ENCODE measurements at places on chromosomes 2 and 18.

DNA sequence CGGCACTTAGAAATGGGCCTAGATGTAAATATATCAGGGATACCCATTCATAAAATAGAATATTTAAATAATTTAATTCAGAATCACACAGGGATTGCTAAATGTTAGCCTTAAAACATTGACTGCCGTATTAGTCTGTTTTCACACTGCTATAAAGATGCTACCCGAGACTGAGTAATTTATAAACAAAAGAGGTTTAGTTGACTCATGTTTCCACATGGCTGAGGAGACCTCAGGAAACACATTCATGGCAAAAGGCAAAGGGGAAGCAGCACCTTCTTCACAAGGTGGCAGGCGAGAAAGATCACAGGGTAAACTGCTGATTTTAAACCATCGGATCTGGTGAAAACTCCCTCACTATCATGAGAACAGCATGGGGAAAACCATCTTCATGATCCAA is 223.6 kb upstream of the GULP1 start:
- peak; percentile 1 for DNase-seq

DNA sequence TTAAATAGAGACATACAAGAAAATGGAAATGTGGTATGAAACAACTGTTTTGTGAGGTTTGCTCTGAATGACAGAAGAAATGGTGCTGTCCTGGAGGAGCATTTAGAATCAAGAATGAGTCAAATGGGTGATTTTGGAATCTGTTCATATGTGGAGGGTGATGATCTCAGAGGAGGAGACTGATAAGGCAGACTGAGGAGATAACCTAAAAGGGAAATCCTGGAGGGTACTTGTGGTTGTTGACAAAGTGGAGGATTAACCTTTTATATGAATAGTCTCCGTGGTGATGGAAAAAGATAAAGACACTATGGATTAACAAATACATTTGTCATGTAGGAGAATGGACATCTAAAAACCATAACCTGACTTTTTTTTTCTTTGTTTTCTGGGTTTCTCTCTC is 74.1 kb downstream of the MMADHC start:
- DNase-seq, result no peak

GRCh38 chr2:76684756-76685155 is 837.4 kb downstream of the LRRTM4 start:
- no peak for DNase-seq

DNA sequence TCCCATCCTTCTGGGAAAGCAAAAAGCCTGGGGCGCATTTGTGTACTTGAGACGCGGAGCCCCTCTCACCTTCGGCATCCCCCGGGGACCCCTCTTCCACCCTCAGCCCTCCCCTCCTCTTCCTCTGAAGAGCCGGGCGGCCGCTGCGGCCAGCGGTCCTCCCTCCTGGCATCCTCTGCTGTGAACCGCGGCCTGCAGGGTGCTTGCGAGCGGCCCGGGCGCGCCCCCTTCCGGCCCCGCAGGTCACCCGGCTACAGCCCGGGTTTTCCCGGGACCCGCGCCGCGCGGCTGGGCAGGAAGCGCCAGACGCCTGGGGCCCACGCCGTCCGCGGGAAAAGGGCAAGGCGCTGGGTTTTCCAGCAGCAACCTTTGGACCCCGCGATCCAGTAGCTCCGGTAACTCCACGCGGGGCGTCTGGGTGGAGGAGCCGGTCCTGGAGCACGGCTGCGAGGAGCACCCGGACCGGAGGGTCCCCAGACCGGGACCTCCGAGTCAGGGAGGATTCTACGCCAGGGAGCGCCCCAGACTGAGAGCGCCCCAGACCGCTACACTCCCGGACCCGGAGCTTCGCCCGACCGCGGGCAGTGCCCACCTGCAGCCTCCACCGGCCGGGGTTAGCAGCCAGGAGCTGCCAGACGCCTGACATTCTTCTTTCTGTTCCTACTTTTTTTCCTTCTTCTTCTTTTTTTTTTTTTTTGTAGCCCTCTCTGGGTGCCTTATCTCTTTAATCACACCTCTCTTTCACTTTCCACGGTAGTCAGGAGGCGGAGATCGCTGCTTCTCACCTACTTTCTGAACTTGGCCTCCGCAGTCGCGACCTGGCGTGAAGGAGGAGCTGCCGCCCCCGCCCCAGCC is at the start of gene IL18R1:
TSS of gene IL18R1 (plus strand) at position 271 of the 855 bp plus-strand sequence. CDS start 6,865 bp downstream, outside the sequence.
- DNase-seq, result peak; percentile 87

- DNase-seq, result no peak
These were observed 29.0 kb downstream of the PRKCE start for GRCh38 chr2:45680351-45680967.

GRCh38 chr2:226790011-226790410 is 9.6 kb downstream of the IRS1 start:
- DNase-seq, result no peak

- DNase-seq, result no peak
These were observed 94.0 kb upstream of the DAPL1 start for GRCh38 chr2:158701101-158701500.

- no peak for DNase-seq
These were observed 125.3 kb downstream of the ZFP36L2 start for GRCh38 chr2:43100883-43101662.

- no peak for DNase-seq
These were observed 2048.0 kb downstream of the SUCLG1 start for GRCh38 chr2:82411071-82411470.

GRCh38 chr2:70083344-70084156 is 3.7 kb upstream of the PCBP1 start:
- DNase-seq, result peak; percentile 84

DNA sequence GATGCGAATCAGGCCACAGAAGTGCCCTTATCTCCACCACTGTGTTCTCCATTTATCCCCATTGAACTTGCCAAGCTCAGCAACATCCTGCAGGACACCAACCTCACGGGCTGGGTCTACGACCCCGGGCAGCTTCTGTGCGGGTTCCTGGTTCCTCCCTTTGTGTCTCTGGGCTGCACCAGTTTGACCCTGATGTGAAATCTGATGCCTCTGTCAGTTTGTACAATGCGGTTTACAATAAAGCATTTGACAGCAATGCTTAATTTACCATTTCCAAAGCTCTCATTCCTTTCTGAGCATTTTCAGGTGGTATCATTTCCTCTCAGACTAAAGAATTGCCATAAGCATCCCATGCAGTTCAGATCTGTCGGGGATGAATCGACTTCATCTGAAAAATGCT is 3.3 kb upstream of the TMEM18 start:
- no peak for DNase-seq

DNA sequence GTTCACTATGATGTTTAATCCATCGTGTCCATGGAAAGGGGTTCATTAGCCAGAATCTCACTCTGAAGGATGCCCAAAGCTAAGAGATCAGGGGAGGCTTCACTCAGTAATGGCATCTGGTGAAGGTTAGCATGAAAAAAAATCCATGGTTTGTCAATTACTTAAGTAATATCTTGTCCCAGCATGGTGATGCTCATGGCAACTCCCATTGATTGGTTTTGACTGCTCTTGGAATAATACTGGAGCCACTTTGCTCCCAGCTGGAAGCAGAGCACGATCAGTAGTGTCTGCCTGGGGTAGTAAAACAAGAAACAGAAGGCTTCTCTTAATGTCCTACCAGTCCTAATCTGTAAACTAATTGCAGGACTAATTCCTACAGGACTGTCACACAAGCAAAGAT is 799.4 kb downstream of the CNTNAP5 start:
- DNase-seq, result no peak

GRCh38 chr2:159139216-159139933 is 147.1 kb downstream of the WDSUB1 start:
- DNase-seq, result no peak

DNA sequence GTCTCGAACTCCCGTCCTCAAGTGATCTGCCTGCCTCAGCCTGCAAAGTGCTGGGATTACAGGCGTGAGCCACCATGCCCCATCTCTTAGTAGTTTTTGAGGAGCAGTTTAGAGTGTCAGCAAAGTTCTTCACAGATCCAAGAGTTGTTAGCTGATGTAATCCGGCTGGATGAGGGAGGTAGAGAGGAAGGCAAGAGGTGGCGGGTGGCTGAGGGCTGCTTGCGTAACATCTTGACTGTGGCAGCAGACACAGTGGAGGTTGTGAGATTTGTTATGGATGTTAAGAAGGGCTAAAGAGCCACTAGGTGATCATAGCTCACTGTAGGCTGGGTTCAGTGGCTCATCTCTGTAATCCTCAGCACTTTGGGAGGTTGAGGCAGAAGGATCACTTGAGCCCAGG is 19.5 kb upstream of the FAM136A start:
- DNase-seq, result no peak

- no peak for DNase-seq
These were observed 268.3 kb downstream of the GALR1 start for GRCh38 chr18:77517901-77518300.

DNA sequence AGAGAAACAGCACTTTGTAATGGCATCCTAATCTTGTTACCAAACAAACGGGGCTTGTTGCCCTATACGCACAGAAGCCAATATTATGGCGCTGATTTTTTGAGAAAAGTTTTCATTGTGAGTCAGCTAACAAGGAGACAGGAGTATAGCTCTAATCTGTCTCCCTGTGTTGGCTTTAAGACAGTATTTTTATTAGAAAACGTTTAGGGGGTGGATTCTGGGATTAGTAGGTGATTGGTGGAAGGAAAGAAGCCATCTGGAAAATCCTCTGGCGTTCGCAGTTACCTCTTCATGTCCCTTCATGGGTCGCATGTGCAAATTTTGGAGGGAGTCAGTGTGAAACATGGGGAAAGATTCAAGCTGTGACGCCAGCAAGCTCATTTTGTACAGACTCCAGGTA is 698 bp upstream of the TMEM237 start:
- DNase-seq, result no peak
